Activated T-cell treated with anti-CD3 and anti-CD28 coated beads, Interleukin-2, amount 50 U/mL, for 24 hours (primary cell): ENCODE measurements at places on chromosomes 7 and 10.

DNA sequence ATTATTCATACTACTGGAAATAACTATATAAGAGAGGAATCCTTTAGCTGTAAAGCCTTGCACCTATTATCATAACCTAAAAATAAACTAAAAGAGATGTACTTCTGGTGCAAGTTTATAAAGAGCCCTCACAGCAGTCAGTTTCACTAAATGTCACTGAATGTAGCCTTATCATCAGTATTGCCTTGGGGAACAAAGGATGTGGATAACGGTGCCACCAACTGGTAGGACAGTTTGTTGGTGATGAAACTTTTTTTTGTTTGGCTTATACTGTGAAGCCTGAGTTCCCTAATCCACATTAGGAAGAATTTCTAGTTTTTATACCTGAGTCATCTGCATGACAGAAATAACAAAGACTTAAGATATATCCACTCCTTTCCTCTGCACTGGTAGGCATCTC is 117.9 kb upstream of the COL1A2 start:
- DNase-seq: no peak

GRCh38 chr7:100679927-100680575 is 6.5 kb downstream of the GNB2 start:
- no peak for DNase-seq

- DNase-seq: peak; percentile 82
Measured at GRCh38 chr7:8125680-8126444, 136.1 kb downstream of the ICA1 start.

- no peak for DNase-seq
Measured at GRCh38 chr7:41656366-41656765, 46.5 kb downstream of the INHBA start.

GRCh38 chr10:97768322-97769315 is 3.2 kb downstream of the SFRP5 start:
- DNase-seq: no peak

DNA sequence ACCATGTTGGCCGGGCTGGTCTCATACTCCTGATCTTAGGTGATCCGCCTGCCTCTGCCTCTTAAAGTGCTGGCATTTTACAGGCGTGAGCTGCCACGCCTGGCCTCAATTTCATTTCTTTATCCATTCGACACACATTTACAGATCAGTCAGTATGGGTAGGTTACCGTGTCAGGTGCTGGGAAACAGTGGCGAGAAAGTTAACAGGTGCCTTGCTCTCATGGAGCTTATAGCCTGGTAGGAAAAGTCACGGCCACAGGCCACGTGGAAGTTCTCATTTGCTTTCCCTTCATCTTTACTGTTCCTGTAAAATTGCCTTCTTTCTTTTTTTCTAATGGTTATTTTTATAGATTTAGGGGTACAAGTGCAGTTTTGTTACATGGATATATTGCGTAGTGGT is 2.6 kb upstream of the CAMK1D start:
- DNase-seq: no peak

DNA sequence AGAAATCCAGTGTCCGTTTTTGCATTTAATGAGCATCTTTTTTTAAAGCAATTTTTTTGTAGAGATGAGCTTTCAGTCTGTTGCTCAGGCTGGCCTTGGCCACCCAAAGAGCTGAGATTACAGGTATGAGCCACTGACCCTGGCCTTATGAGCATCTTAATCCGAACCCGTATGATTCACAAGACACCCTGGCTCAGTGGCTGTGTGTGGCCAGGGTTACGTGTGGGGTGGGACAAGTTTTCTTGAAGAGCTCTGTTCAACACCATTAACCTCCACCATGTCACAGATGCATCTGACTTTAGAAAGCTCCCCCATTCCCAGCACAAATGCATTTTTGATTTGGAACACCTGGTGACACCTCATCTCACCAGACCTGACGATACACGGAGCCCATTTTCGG is 166.5 kb upstream of the PITRM1 start:
- DNase-seq: no peak

GRCh38 chr10:124640538-124641231 is 103.5 kb downstream of the FAM53B start:
- no peak for DNase-seq

- no peak for DNase-seq
Measured at GRCh38 chr10:63133821-63134557, 861 bp downstream of the NRBF2 start.

- no peak for DNase-seq
Measured at GRCh38 chr10:132834891-132835847, 49.2 kb upstream of the NKX6-2 start.

GRCh38 chr7:149377386-149377785 is 83.5 kb downstream of the ZNF777 start:
- DNase-seq: no peak

DNA sequence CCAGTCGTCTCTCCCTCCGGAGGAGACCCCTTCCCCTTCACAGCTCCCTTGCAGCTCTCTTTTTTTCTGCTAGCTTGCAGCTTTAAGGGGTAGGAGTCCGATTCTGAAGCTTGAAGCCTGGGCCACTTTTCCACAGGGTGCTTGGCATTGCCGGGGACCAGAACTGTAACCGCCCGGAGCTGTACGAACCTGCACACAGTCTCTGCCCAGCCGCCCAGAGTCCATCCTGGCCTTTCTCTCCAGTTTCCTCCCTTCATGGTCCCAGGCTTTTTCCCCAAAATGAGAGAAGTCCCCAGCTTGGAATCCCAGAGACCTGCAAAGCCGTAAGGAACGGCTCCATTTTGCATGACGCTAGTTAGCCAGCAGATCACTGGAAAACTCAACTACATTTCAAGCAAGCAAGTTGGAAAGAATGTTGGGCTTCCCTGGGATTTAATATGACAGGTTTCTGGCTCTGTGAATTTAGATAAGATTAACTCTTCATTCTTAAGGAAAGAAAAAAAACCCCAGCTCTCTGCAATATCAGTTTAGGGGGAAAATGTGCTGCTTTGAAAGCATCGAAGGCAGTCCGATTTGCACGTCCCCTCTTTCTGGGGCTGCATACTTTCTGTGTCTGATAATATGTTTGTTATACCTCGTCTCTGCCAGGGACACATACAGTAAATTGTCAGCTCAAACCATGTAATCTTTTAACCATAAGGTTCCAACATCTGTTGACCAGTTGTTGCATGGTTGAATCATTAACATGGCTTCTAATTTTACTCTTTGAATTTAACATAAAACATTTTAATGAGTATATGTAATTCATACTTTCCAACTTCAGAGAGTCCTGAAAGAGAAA is 190.0 kb upstream of the LYZL2 start:
- DNase-seq: no peak

DNA sequence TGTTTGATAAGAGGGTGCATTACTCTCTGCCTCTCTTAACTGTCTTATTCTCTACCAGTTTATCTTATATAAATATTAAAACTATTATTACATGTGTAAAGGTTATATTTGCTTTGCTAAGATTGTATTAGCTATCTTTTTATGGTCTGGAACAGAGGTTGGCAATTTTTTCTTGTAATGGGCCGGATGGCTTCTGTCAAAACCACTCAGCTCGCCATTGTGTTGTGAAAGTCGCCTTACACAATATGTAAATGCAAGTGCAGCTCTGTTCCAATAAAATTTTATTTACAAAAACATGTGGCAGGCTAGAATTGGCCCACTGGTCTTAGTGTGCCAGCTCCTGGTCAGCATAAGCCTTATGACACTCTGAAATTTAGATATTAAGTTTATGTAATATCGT is 185.8 kb downstream of the SDK1 start:
- no peak for DNase-seq

- DNase-seq: no peak
Measured at GRCh38 chr10:99290306-99290705, 38.9 kb upstream of the CNNM1 start.

DNA sequence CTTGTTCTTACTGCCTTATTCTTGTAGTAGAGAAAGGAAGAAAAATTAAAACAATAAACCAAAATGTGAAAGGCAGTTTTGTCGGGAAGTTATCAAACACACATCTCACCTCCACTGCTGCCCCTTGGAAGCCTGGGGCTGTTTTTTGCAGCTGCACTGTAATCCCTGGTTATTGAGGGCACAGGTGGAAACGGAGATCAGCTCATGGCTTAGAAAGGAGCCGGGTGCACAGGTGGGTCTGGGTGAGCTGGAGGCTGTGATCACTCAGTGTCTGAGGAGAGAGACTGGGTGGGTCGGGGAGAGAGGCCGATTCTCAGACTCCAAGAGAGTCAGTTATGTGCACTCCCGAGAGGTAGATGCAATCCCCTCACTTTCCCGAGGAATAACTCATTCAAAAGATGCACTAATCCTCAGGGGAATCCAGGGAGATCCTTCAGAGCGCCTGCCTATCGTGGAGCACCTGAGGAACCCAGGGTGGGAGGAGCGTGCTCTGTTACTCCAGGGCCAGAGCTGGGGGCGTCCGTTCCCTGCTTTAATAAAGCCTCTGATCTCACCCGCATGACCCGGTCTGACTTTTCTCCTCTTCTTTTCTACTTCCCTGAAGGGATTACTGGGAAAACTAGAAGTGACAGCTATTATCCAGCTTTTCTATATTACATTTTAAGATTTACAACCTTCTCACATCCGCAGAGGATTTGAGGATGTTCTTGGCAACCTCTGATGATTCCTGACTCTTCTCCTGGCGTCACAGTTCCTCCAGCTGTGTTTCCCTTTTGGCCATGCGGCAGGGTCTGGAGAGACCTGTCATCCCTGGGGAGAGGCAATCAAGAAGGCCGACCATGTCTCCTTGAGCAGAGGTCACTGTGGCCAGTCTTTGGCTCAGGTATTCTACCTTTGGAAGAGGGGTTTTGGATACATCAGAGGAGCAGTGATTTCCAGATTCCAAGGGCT is 82.1 kb downstream of the CAMK1D start:
- no peak for DNase-seq

DNA sequence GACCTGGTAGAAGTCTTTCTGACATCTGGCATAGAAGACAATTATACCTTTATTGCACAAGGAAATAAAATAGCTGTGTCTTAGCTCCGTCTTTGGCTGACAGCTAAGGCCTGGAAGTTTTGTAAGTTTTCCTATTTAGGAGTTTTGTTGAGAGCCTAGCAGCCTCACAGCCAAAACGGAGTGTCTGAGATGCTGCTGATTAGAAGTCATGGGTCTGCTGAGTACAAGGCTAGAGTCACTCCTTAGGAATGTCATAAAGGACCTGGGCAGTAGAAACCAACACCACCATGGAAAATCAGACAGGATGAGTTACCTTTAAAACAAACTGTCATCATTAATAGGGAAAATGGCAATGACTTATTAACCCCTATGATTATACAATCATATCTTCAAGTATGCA is 442.5 kb downstream of the KCNMA1 start:
- DNase-seq: no peak

GRCh38 chr7:92843034-92843760 is 6.8 kb upstream of the CDK6 start:
- DNase-seq: no peak

DNA sequence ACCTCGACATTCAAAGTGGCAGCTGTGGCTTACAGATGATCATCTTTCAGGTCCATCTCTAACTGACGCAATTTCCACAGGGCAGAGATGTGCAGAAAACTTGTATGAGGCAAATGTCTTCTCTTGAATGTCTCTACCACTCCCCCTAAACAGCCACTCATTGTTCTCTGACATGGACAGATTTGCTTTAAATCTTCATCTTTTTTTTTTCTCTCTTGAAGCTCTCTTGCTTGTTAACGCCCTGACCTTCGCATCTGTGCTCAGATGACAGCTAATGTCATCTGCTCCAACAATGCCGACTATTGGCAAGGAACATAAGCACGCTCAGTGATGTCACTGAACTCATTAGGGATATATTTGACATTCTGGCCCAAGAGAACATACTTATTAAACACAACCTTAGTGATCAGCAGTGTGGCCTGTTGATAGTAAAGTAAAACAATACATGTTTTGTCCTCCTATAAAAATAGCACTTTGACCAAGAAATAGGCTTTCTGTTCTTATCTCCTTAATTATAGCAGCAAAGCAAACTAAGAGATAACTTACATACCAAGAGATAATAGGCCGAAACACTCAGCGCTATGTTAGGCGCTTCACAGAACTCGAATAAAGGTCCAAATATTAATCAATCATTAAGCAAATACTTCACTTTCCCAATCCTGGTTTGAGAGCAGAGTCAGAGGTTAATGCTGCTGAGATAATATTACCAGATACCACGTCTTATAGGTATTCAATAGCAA is 583.5 kb downstream of the PARD3 start:
- DNase-seq: no peak

GRCh38 chr10:3702056-3702546 is 82.9 kb downstream of the KLF6 start:
- no peak for DNase-seq

GRCh38 chr10:122939856-122940543 is 14.0 kb downstream of the C10orf88 start:
- DNase-seq: no peak

GRCh38 chr10:62610649-62611229 is 193.8 kb upstream of the ADO start:
- DNase-seq: peak; percentile 82

- no peak for DNase-seq
Measured at GRCh38 chr10:76993213-76993612, 644.4 kb downstream of the KCNMA1 start.

DNA sequence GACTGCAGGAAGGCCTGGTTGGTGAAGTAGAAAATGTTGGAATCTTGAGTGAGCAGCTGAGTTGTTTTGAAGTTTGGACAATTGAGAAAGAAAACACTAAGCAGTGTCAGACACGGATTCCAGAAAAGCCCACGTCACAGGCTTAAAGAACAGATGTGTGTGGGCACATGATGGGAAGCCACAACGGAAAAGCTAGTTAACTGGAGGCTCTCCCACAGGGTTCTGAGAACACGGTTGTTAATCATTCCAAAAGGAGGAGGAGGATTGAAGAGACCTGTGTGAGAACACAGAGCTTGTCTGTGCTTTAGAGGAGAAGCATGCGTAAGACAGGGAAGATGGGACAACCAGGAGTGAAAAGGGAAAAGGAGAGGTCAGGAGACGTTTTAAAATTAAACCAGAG is 42.6 kb downstream of the SHH start:
- DNase-seq: no peak

GRCh38 chr7:148575640-148576411 is 14.7 kb upstream of the C7orf33 start:
- DNase-seq: peak; percentile 83

DNA sequence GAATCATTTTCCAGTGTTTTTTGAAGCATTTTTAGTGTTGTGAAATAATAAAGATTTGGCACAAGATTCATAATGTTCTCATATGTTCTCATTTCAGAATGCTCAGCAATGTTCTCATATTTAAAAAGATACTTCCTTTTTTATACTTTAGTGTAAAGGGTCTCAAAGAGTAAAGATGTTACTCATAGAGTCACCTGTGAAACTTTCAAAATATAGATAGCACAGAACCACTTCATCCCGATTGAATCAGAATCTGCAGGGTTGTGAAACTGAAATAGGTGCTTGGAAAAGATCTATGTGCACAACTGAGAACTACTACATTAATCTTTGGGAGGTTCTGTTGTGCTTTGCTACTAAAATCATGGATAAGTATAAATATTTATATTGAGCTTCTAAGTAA is 144.7 kb downstream of the MDFIC start:
- no peak for DNase-seq

- no peak for DNase-seq
Measured at GRCh38 chr10:75593692-75594556, 162.5 kb downstream of the LRMDA start.

- DNase-seq: no peak
Measured at GRCh38 chr7:47248797-47249196, 333.1 kb downstream of the TNS3 start.

- DNase-seq: no peak
Measured at GRCh38 chr10:43353495-43354329, 17.7 kb upstream of the FXYD4 start.
